ENCODE measurements at places on chromosomes 13 and 19.

- DNase-seq: no peak
Observed at GRCh38 chr13:33349986-33350826, 64.7 kb upstream of the STARD13 start.

- no peak for DNase-seq
Observed at GRCh38 chr19:389935-390289, 19.0 kb downstream of the C2CD4C start.

DNA sequence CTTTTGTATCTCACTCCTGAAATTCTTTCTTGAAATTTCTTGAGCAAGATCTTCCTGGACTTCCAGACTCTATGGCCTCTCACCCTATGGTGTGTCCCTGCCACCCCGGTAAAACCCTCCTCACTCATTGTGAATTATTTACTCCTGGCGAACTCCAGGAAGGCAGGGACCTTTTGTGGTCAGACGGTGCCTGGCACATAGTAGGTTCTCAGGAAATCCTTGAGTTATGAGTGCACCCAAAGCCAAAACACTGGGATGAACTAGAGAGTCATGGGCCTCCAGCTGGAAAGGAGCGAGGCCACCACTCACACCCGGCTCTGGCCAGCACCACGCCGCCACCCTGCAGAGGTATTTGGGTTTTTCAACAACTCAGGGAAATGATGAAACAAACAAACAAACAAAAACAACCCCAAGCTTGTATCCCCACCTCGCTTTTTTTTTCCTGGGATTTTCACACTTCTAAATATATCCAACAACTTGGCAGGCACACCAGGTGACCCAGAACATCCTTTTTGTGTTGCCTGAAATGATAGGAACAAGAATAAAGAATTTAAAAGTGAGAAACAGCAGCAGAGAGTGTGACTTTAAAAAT lies 11.2 kb downstream of the HPN start:
- no peak for DNase-seq

DNA sequence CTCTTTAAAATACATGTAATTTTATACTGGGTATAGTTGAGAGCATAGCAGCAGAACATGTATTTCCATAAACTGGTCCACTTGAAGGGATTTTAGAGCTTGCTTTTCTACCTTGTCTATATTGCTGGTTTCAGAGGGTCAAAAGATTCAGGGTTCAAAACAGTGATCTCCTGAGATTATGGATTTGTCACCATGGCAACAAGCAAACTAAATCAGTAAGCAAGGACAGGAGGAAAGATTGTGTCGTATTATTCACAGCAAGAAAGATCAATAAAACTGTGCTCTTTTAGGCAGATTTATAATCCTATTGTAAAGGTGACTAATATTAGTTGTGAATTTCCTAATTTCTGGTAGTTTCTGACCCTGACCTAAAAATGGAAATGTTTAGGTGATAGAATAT lies 496.4 kb downstream of the LMO7 start:
- no peak for DNase-seq

DNA sequence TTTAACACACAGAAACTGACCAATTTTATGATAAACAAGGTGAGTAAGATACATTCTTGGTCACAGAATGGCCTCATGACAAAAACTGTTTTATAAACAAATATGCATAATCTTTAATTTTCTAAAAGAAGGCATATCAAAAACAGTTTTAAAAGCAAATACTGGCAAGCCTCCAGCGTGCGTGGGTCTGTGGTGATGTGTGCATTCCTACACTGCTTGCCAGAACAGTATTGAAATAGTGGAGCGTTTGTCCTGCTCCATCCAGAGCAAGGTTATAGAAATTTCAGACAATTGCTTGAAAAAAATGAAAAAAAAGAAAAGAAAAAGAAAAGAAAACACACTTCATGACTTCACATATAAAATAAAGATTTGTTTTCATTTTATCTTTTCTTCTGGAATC lies 140.9 kb downstream of the MZT1 start:
- no peak for DNase-seq

GRCh38 chr13:40798380-40798779 lies 9.0 kb downstream of the SLC25A15 start:
- no peak for DNase-seq

DNA sequence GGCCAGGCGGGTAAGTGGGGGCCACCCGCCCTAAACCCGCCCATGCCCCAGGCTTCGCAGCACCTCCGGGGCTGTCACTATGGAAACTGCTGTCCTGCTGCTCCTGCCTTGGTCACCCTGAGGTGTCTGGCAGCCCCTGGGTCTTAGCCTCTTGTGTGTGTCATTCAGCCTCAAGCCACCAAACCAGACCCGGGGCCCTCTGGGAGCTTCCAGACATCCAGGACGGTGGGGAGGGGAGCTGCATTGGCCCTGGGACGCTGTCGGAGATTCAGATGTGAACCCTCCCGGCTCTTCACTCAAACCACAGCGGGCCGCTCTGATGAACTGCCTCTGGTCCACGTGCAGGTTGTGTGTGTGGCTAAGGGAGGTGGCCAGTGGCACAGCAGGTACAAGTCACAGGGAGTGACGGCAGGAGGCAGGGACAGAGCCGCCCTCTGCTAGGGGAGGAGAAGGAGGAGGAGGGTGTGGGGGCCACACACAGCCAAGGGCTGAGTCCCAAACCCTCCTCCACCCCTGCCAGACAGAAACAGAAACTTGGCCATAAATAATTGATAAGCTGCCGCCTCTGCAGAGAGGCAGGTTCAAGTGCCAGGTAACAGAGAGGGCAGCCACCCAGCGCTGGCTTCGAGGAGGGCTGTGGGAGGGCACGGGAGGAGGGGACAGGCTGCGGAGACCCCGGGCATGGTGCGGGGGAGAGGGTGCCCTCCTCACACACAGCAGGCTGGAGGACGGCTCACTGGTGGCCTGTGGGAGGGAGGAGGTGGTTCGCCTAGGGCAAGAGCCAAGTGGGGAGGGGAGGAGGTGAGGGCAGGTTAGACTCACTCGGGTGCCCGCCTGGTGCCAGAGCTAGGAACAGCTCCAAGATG lies 8.0 kb downstream of the NANOS3 start:
- no peak for DNase-seq

DNA sequence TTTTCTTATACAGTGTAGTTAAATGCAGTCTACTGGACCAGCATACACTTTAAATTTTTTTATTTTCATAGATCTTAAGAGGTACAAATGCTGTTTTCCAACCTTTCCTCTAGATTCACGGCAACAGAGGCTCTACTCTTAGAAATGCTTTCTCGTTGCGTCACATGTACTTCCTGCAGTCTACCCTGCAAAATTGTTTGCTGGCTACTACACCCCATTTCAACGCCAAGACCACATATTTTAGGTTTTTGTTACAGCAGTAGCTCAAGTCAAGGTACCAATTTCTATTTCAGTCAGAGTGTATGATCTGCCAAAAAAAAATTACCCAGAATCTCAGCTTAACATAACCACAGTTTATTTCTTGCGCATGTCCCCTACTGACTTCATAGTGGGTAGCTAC lies 94.1 kb downstream of the TNFSF13B start:
- no peak for DNase-seq

GRCh38 chr13:81275666-81276258 lies 934.8 kb upstream of the SPRY2 start:
- no peak for DNase-seq
